T-helper 1 cell (primary cell): ENCODE measurements at places on chromosomes 11 and 22.

DNA sequence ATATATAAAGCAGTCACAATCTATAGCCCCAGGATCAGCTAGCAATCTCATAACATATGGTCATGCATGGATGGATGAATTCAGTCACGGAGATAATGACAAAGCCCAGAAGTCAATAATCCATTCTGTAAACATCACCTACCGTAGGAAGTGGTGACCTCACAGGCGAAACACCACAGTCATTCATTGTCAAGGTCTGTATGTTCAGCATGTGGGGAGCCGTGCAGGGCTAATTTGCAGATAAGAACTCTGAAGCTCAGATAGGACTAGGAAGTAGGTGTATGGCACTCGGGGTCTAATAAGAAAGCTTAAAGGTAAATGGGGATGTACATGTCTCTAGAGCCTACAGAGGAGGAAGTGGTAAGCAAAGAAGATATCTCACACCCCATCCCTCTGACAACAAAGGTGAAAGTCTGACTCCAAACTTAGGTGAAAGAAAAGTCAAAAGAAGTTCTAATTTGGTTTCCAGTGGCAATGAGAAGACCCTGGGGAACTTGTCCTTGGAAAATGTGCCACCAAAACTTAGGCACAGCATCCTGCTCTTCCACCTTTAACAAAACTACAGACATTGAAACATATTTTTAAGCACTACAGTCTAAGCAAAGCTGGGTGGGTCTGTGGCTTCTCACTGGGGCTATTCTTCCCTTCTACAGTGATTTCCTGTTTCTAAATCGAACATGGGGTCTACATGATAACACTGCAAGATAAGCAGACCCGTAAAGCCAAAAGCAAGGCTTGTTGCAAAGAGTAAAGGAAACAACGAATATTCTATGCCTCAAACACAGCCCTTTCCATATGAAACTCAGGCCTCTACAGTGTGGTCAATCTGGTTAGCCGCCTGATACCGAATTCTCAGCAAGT lies 5.2 kb downstream of the CRTAM start:
- DNase-seq: no peak

GRCh38 chr11:68828155-68828931 lies 13.4 kb downstream of the CPT1A start:
- no peak for DNase-seq

GRCh38 chr11:132692891-132693290 lies 839.4 kb downstream of the OPCML start:
- no peak for DNase-seq

GRCh38 chr11:68043349-68044144 lies 4.7 kb downstream of the TCIRG1 start:
- DNase-seq: no peak

- DNase-seq: no peak
Observed at GRCh38 chr22:42919199-42919598, 62.1 kb upstream of the ARFGAP3 start.

DNA sequence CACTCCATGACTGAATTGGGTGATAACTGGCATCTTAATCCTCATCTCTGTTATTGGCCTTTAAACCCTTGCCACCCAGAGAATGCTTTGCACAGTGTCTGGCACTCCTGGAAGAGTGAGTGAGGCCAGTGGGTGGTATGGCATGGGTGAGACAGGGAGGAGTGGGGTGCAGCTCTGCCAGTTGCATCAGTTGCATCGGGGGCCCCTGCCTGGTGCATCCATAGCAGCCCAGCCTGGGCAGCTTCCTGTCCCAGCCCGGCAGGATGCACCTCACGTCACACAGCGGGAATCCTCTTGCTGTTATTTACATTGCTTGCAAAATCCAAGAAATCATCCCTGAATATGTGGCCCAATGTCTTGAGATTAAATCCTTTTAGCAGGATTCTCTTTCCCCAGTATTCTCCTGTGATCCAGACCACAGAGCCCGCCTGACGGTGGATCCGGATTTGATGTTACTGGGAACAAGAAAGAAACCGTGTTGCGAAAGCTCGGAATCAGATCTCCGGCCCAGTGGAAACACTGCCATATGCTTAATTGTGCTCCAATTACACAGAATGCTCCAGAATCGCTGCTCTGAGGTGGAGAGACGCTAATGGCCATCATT lies 37.6 kb upstream of the MN1 start:
- no peak for DNase-seq

- DNase-seq: no peak
Observed at GRCh38 chr11:124359566-124359965, 24.7 kb downstream of the OR8B2 start.

DNA sequence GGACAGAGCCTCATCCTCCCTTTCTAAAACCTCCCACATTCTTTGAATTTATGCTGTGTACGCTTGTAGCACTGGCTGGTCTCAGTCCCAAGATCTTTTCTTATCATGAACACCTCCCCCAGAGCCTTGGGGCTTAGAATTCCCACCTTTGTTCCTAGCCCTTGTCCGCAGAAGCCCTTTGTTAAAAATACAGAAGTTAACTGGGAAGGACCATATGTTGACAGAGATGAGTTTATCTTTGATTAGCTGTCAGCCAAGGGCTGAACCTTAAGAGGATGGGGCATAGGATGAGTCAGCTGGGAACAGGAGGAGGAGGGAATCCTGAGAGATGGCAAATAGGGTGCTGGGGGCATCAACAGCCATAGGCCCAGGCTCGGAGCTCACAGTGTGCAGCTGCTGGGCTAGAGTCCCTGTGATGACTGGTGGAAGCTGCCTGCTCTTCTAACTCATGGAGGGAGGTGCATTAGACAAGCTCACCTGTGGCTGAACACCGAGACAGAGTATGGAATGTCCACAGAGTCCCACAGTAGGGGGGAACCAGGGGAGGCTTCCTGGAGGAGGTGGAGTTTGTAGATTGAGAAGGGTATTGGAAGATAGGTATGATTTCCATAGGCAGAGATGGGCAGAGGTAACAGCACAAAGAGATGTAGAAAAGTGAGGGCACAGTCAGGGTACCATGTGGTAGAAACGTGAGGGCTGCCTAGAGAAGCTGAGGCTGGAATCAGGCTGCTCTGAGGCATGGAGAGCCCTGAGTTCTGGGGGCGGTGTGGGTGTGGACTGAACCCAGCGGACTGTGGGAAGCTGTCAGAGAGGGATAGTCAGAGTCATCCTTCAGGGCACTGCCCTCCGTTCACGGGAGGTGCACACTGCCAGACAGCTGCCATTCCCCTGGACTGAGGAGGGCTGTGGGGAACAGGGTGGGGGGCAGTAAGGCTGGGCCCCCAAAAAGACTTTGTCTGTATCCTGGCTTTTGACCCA lies 9.9 kb downstream of the MICAL2 start:
- DNase-seq: no peak

GRCh38 chr11:63882555-63883242 lies 34.3 kb downstream of the RCOR2 start:
- no peak for DNase-seq

DNA sequence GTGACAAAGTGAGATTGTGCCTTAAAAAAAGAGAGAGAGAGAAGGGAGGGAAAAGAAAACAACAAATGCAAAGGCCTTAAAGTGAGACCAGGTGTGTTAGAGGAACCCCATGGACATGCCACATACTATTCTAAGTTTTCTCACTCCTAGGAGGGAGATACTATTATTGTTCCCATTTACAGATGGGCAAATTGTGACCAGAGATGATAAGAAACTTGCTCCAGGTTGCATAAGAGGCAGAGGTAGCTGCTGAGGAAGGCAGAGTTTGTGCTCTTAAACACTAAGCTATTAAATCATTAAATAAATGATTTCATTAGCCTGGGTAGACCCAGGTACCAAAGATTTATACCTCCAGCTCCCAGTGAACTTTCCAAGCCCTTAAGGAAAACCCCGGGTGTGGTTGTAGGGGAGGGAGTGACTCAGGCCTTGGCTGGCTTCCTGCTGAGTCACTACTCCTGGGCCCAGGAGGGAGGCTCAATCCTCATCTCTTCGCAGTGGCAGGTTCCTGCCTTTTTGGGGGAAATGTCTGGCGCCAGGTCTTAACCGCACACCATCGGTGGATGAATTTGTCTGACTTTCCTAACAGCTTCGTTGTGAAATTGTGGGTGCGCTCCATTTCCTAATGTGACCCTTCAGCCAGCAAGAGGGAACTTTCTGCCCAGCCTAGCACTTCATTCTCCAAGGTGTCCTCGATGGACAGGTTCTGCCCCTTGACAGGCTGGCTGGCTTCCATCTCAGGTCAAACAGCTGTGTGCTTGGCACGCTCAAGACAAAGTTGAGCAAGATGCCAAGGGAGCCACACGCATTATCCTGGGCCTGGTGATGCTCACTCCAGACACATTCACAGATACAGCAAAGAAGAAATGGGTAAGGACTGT lies 33.4 kb upstream of the PTPRJ start:
- no peak for DNase-seq

GRCh38 chr11:1453611-1454034 lies 33.0 kb downstream of the MOB2 start:
- DNase-seq: peak; percentile 10

DNA sequence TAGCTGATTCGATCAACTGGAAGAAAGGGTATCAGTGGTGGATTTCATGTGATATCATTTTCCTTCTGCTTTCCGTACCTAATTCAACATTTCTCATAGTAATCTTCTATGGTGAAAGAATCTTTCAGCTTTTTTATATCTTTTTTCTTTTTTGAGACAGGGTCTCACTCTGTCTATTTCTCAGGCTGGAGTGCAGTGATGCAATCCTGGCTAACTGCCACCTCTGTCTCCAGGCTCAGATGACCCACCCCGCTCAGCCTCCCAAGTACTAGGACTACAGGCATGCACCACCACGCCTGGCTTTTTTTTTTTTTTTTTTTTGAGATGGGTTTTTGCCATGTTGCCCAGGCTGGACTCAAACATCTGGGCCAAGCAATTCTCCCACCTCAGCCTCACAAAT lies 18.6 kb upstream of the CHORDC1 start:
- no peak for DNase-seq

DNA sequence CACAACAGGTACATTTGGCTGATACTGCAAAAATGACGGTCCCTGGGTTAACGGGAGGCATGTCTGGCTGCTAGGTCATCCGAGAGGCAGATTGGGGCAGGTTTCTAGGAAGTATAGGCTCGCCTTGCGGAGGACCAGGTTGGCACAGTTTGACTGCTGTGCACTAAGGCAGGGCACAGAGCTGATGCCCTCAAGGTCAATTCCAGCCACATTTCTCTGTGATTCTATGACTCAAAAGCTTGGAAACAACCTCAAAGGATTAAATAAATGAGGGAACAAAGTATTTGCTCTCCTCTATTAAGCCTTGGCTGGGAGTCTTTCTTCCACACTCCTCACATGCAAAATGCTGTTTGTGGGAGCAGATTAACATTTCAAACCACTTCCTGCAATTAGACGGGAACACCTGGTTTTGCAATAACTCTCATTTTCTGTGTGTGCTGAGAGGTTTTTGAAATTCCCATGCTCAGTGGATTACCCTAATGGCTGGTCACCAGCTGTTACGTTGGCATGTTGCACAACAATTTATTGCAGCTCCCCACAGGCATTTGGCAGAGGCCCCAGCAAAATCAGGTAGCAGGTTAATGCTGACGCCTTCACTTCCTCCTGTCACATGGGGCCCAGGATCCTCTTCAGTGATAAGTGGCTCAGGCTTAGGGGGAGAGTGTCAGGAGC lies 61.0 kb upstream of the PLET1 start:
- DNase-seq: no peak

DNA sequence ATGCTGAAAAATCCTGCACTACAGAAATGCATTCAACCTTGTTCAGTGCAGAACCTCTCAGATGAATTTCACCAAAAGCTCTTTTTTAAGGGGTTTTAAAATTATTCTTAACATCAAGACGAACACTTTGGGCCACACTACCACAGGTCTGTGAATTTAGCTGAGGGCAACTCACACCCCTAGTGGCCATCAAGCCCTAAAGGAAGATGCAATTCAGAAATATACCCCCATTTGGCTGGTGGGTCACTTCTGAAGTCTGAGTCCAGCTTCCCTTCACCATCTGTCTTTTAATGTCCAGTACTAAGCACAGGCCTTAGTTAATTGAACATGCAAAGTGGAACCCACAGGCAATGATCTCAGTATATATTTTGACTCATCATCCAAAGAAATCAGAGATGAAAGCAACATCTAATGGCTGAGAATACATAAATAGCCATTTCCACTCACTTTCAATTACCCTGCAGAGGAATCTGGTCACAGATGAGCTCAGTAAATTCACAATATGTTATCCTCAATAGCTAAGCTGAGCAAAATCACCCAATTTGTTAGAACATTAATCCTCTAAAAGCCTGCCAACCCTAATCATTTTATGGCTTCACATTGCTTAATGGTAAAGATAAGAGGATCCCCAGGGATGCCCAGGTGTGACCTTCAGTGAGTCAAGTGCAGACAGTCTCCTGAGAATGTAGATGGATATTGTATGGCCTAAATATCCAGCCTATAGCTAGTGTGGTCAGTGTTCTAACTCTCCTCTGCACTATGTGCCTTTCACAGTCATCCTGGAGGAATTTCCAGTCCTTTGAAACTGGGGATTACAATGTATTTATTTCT lies 50.3 kb downstream of the FAM76B start:
- no peak for DNase-seq

DNA sequence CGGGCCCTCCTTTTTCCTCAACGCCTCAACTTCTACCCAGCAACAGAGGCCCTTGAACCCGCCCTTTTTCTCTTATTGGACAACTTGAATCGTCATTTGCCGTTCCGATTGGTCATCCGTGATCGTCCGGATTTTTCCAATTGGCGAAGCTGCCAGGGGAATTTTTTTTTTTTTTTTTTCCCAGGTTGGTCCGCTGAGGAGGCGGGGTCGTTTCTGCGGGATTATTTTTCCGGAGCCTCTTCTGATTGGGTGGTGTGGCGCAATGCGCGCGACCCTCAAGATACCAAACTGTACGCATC lies 465 bp upstream of the TTC9C start:
- peak; percentile 74 for DNase-seq

DNA sequence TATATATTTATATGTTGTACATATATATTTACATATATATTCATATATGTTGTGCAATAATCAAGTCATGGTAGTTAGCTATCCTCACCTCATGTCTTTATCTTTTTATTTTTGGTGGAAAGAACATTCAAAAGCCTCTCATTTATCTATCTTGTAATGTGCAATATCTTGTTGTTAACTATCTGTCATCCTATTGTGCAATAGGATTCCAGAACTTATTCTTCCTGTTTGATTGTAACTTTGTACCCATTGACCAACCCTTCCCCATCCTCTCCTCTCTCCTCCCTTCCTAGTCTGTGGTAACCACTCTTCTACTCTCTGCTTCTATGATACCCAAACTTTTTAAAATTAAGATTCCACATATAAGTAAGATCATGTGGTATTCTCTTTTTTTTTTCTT lies 115.6 kb upstream of the PDGFD start:
- no peak for DNase-seq

DNA sequence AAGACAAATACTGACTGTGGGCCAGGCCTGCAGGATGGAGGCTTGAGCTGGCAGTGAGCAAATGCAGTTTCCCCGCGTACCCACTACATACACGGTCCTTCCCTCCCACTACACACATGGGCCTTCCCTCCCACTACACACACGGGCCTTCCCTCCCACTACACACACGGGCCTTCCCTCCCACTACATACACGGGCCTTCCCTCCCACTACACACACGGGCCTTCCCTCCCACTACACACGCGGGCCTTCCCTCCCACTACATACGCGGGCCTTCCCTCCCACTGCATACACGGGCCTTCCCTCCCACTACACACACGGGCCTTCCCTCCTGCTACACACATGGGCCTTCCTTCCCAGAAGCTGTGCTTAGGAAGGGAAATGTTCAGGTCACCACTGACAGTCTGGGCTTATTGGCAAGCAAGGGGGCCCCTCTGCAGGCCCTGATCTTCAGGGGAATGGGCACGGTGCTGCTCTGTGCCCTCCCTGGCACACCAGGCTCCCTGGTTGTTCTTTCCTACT lies 10.8 kb downstream of the DNAL4 start:
- DNase-seq: no peak

- DNase-seq: no peak
Observed at GRCh38 chr11:68160100-68160695, 39.0 kb upstream of the CHKA start.
